CD4-positive, alpha-beta T cell treated with Interleukin-10 for 1 hour (primary cell): ENCODE measurements at places on chromosomes 3 and 15.
A peak's percentile ranks its signal among the peaks of the same experiment; 100 is the strongest.

DNA sequence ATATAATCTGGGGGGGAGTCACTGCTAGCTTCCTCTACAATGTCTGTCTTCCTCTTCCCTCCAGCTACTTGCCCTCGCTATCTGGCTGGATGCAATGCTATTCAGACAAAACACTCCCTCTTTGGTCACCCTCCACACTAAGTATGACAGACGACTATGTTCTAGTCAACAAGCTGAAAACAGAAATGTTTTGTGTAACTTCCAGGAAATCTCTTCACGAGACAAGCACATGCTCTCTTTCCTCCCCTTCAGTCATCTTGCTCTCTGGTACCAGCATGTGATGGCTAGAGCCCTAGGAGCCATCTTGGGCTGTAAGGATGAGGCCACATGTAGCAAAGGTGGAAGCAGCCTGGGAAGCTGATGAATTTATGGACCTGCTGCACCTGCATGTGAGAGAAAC lies 151.3 kb downstream of the ARRDC4 start:
- DNase-seq: no peak

- DNase-seq: no peak
Measured at GRCh38 chr3:50184242-50184978, 7.0 kb upstream of the GNAT1 start.

DNA sequence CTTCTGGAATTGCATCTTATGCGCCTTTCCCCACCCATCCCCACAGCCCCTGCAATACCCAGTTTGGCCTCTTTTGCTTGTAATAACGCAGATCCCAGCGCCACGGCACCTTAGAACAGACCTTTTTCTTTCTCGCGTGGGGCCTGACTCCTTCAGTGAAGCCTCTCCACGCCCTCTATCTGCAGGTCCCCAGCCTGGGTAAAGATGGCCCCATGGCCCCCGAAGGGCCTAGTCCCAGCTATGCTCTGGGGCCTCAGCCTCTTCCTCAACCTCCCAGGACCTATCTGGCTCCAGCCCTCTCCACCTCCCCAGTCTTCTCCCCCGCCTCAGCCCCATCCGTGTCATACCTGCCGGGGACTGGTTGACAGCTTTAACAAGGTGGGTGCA lies 594 bp downstream of the CRELD1 start:
- DNase-seq: peak; percentile 54

- DNase-seq: no peak
Measured at GRCh38 chr3:126679831-126680666, 24.0 kb upstream of the CHCHD6 start.

DNA sequence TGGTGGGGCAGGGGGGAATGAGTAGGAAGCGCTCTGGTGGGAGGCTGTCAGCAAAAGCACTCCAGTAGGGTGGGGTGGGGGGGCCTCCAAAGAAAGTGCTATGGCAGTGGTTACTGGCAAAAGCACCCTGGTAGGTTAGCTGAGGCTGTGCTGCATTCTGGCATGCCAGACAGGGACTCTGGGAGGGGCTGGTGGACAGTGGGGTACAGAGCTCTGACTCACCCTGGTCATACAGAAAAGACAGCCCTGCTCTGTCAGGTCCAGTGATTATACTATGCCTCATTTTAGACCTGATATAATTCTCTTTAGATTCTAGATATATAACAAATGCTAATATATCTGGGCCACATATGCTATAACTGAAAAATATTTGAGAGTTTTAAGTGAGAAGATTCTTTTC lies 82.8 kb upstream of the CPNE4 start:
- DNase-seq: no peak

- no peak for DNase-seq
Measured at GRCh38 chr3:42819351-42819965, 10.2 kb downstream of the ACKR2 start.

DNA sequence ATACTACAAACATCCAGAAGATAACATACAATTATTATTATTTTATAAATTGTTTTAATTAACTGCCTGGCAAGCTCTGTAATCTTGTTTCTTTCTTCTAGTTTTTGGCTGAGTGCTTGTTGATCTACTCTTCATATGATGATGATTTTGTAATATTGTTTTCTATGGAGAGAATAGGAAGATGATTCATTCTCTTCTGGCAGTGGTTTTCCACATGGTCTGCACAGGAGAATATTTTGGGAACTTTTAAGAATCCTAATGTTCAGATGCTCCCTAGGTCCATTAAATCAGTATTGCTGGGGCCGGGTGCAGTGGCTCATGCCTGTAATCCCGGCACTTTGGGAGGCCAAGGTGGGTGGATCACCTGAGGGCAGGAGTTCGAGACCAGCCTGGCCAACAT lies 37.6 kb downstream of the CACNA2D3 start:
- DNase-seq: no peak

- no peak for DNase-seq
Measured at GRCh38 chr15:69253156-69253555, 45.6 kb upstream of the PAQR5 start.

GRCh38 chr3:141430316-141430715 lies 56.5 kb upstream of the RASA2 start:
- no peak for DNase-seq

DNA sequence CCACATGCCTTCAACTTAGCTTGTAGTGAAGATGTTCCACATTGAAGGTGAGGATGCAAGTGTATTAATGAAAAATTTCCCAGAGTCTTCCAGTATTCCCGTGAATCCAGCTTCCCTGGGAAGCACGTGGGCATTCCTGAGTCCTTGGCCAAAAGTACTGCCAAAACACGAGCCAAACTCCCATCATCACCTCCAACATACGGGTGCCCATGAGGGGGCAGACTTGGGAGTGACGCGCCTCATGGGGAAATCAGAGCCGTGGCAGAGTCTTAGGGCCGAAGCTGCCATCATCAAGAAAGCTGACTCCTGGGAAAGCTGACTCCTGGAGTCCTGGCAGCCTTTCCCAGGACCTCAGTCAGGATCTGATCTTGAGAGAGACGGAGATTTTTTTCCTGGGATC lies 20.1 kb upstream of the TM2D3 start:
- DNase-seq: no peak

DNA sequence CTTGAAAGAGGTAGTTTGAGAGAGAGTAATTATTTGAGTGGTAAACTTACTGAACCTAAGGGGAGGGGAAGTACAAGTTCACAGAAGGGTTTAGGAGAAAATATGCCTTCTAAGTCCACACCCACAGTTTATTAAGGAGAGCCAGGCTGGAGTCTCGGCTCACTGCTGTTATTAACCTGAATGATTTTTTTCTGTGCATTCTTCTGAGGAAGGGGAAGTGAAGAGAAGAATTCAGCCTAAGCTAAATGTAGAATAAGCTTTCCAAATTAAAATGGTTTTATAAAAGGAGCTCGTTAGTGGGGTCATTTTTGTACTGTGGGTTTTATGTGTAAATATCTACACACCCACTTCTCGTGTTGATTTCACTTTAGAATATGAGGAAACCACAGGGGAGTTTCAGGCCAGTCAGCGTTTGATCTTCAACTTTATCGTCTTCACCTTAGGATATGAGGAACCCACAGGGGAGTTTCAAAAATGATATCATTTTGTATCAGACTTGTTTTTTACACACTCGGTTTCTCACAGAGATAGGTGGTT lies 1.5 kb downstream of the WHAMM start:
- peak; percentile 87 for DNase-seq

GRCh38 chr3:148297013-148297412 lies 400.7 kb upstream of the AGTR1 start:
- DNase-seq: no peak

DNA sequence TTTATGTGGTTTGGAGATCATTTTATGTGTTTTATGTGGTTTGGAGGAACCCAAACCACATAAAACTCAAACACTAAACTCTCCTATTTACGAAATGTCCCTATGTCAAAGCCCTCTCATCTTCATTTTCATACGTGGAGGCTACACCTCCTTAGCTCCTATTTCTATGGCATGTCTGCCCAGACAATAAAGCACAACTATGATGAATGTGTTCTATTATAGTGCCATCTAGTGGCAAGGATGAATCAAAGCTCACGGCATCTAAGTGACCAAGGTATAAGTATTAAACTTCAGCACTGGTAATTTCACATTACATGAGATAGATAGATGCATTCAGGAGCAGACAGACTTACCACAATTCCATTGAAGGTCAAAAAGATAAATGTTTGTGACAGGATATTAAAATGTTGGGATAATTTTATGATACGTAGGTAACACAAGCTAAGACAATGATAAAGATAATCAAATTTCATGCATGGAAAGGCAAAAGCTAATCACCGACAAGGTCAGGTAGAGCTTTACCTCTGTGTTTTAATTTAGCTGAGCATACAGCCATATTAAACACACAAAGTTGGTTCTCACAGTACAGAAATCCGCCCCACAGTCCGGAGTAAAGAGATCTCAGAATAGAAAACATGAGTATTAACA lies 130.6 kb upstream of the FHIT start:
- DNase-seq: peak; percentile 55

DNA sequence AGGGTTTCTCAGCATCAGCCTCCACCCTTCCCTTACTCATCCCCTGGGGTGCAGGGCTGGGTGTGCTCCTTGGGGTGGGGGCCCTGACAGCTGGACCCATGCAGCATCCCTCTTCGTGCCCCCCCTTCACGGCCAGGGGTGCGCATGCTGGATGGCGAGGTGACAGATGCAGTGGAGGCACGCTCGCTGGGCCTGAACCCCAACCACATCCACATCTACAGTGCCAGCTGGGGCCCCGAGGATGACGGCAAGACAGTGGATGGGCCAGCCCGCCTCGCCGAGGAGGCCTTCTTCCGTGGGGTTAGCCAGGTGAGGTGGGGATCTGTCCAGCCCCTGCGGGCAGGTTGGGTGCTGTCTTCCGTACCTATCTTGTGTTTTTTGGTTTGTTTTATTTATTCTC lies 6.3 kb upstream of the FES start:
- no peak for DNase-seq

DNA sequence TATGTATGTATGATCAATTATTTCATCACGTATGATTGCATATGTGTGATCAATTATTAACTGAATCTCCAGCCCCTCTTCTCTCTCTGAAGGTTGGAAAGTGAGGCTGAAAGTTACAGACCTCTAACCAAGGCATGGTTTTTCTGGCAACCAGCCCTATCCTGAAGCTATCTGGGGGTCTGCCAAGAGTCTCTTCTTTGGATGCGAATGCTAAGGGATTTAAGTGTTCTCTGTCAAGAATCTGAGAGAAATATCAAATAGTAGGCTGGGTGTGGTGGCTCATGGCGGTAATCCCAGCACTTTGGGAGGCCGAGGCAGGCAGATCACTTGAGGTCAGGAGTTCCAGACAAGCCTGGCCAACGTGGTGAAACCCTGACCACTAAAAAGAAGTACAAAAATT lies 8.1 kb downstream of the NKTR start:
- no peak for DNase-seq

DNA sequence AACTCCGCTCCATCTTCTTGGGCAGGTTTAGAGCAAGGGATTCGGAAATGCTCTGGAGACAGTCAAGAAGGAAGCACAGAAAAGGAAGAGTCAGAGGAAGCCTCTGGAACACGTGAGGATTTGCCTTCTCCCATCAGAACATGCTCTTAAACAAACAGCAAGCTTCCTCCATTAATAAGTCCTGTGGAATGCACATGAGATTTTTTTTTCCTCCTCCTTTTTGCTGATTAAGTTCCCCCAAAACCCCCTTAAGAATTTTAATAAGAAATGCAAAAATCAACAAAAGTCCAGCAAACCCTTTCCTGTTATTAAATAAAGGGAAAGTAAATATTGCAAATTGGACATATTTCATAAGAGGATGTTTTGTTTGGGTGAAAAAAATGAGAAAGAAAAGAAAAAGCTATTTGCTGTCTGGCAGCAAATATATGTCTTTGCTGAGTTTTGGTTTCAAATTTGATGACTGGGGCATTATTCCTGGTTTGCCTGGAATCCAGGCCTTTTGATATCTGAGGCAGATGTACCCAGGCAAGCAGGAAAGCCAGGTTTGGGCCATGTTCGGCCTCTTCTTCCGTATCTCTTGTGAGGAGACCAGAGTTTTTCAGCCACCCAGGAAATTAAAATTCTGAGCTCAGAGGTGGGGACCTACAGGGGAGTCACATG lies 7.9 kb upstream of the TSEN2 start:
- DNase-seq: no peak

DNA sequence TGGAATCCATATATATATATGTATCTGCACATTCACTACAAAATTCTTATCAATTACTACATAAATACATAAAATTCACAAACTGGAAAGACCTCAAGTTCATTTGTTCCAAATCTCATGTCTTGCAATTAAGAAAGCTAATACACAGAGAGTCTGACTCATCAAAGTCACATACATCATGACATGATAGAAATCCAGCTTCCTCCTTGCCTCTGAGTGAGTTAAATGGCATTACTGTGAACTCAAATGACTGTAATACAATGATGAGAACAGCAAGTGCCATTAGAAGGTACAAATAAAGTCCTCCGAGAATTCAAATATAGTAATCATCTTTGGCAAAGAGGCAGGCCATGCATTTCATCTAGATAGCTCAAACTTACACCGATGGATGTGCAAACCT lies 55.1 kb upstream of the AGTR1 start:
- DNase-seq: no peak

- no peak for DNase-seq
Measured at GRCh38 chr3:57911593-57911992, 96.6 kb upstream of the FLNB start.

GRCh38 chr15:81068516-81068915 lies 65.6 kb upstream of the CFAP161 start:
- DNase-seq: no peak

DNA sequence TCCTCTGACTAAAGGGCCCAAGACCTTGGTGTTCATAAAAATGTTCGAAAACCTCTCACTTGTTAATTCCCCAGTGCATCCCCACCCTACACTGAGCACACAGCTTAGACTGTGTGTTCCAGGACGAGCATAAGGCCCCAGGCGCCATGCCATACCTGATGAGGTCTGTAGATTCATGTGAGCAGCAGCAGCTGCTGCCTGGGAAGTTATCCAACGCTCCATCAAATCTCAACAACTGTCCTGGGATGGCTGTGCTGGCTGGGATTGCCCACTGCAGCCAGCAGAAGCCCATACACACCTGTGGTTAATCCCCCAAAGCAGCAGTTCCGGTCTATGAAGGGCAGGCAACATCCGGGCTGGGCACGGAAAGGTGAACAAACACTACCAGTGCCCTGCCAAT lies 391.2 kb downstream of the IL20RB start:
- DNase-seq: no peak
